Stimulated activated CD4-positive, alpha-beta T cell treated with anti-CD3 and anti-CD28 coated beads, Interleukin-2, amount 100 ng/mL, for 48 hours (primary cell): ENCODE measurements at places on chromosomes 5 and 9.

- DNase-seq, result no peak
These were observed 247.2 kb downstream of the NTRK2 start for GRCh38 chr9:84916769-84917168.

DNA sequence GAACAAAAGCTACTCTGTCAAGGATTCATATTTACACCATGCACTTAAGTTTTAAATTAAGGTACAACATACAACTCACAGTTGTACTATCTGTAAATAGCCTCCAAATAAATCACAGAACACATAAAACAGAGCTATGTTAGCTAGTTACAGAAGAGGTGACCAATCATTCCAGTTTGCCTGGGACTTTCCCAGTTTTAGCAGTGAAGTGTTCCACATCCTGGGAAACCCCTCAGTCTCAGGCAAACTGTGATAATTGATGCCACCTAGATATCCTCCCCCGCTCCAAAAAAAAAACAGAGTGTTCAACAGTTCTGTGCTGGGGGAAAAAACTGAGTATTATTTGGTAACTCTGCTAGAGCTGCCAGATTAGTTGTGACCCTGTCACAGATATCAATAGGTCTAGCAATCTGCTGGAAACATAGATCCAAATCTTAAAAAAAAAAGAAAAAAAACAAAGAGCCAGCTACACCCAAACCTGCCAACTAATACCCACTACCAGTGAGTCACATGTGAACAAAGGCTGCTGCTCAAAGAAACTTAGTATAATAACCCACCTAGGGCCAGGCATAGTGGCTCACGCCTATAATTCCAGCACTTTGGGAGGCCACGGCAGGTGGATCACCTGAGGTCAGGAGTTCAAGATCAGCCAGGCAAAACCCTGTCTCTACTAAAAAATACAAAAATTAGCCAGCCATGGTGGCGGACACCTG is 5.7 kb downstream of the TBCA start:
- no peak for DNase-seq

DNA sequence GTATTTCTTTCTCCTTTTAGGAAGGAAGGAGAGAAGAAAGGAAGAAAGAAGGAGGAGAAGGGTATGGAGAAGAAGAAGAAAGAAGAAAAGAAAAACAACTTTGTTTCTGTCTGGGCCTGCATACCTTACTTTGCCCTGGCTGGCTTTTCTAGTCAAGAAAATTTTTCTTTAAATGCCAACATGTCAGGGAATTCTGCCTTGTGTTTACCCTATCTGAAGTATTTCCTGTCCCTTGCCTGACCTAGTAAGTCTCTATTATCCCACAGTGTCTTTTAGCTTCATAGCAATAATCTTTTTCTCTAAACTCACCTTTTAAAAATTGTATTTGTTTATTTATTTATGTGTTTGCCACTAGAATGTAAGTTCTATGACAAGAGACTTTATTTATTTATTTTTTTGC is 1864.1 kb downstream of the EFNA5 start:
- no peak for DNase-seq

DNA sequence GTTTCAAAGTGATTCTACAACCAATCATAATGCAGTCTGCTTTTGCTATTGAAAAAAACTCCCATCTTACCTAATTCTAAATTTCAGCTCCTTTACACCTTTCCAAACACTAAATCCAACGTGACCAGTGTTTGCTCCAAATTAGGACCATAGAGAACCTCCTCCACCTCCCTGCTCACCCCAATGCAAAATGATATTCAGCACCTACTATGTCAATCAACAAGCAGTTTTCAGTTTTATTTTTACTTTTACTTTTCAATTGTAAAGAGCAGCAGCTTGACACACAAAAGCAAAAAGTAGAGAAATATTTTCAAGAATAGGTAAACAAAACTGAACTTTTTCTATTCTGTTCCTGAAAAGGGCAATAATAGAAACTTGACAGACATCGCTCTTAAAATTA is 3.4 kb downstream of the FAM13B start:
- no peak for DNase-seq

- no peak for DNase-seq
These were observed 76.8 kb upstream of the LMX1B start for GRCh38 chr9:126536841-126537465.

GRCh38 chr5:65760504-65761275 is 38.7 kb downstream of the NLN start:
- no peak for DNase-seq

DNA sequence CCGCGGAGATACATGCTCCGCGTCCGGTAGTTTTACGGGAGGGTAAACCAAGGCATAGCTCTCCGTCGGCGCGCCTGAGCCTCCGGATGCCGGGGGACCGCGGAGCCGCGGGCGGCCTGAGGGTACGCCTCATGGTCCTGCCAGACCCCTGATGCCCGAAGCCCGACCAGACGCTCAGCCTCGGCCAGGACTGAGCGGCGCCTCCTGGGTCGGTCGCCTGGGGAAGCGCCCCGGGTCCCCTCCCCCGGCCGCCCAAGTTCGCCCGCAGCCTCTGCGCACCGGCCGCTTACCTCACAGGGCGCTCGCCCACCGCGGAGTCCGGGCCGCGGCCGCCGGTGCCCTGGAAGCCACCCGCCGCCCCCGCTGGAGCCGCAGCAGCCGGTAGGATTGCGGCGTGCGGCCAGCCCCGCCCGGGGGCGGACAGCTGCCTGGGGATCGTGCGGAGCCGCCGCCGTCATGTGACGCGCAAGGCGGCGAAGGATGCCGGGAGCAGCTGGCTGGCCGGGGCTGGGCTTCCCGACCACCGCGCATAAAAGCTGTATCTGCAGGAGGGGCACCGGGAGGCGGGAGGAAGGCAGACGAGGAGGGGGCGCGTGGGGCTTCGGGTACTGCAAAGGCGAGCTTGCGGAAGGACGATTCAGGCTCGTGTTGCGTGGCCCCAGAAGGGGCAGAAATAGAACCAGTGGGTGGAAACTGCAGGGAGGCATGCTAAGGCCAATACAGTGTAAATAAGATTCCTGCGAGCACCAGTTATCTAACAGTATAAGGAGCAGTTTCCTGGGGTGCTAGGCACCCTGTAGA is at the start of gene FBXO10:
Gene FBXO10, minus strand, starts transcription at position 460 of the 801 bp plus-strand sequence. CDS start 34,612 bp downstream, outside the sequence.
- DNase-seq, result peak; percentile 29

- no peak for DNase-seq
These were observed 29.5 kb downstream of the CAAP1 start for GRCh38 chr9:26863074-26863473.

GRCh38 chr9:133994353-133995011 is 2.4 kb upstream of the VAV2 start:
- DNase-seq, result peak; percentile 79

DNA sequence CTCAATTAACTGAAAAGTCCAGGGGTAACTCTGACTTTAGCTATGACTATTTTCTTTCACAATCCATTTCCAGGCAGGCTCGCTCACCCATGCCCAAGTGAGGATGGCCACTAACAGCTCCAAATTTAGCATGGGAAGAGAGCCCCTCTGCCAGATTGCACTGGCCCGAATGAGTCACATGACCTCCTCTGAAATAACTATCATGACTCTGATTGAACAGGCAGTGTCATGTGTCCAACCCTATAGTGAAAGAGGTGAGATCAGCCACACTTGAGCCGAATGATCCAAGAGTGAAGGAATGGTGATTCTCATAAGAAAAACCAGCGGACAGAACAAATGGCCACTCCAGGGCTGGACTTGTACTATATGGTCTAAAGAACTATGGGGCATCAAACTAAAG is 242.3 kb downstream of the NSG2 start:
- no peak for DNase-seq

DNA sequence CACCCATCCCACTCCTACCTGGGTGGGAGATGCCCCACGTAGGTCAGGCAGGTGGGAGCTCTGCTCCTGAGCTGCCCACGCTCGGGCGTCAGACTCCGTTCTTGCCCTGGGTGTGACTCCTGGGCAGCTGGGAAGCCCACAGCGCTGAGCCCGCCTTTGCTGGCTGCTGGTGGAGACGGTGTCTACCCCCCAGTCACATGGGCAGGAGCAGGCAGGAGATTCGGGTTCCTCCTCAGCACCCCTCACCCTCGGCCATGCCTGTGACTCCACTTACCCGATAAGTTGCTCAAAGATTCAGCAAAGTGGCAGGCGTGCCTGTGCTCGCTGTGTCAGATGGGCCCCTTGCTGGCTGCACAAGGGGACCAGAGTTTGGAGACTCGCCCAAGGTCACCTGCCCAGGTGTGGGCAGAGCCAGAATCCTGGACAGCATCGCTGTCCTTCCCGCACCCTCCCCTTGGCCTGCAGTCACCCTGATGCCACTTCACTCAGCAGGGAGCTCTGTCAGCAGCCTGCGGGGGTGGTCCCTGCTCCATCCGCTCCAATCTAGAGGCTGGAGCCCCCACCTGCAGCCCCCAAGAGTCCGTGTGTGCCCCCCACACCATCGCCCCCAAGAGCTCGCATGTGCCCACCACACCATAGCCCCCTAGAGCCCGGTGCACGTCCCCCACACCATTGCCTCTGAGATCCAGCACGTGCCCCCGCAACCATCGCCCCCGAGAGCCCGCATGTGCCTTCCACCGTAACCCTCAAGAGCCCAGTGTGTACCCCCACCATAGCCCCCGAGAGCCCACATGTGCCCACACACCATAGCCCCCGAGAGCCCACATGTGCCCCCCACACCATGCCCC is 4.2 kb downstream of the LCN1 start:
- DNase-seq, result no peak

GRCh38 chr9:87720173-87720572 is 5.7 kb upstream of the CTSL start:
- no peak for DNase-seq

GRCh38 chr5:32332966-32333365 is 20.2 kb upstream of the MTMR12 start:
- DNase-seq, result no peak

DNA sequence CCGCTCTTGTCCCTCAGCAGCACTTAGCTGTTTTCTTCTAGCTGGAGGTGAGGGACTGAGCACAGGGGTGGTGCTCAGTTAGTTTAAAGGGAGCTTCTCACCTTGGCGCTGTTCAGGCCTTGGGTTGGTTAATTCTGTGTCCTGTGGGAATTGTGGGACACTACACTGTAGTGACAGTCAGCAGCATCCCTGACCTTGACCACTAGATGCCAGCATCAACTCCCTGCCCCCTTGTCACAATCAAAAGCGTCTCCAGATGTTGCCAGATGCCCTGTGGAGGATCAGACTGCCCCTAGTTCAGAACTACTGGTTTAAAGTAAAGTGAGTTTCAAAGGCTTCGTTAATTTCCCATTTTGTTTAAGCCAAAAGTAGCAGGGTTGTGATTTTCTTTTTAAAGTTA is 65.5 kb upstream of the DMRT3 start:
- no peak for DNase-seq

DNA sequence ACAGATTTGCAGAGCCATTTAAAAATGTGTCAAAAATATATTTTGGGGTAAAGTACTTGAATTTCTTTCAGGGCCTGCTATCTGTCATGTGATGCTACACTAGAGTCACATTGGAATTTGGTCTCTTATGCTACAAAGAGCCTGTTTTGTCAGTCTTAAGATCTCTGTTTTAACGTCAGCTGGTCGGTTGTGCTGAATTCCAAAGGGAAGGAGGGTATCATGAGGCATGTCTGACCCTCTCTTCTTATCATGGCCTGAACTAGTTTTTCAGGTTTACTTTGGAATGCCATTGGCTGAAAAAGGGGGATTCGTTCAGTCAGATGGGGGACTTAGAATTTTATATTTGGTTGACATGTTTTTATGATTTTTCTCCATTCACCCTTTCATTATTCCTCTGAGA is 290.6 kb downstream of the CD180 start:
- no peak for DNase-seq

- DNase-seq, result no peak
These were observed 112.9 kb upstream of the ELAVL2 start for GRCh38 chr9:23938908-23939307.

DNA sequence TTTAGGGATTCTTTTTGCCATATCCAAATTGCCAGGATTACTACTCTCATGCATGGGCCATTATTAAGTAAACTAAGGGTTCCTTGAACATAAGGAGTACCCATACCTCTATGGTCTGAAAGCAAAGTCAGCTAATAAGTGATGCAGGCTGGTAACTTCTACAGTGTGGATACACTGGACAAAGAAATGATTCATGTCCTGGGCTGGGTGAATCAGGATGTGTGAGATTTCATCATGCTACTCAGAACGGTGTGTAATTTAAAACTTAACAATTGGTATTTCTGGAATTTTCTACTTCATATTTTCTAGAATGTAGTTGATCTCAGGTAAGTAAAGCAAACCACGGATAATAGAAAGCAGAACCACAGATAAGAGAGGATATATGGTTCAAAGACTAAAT is 428.8 kb downstream of the CHSY3 start:
- DNase-seq, result no peak

DNA sequence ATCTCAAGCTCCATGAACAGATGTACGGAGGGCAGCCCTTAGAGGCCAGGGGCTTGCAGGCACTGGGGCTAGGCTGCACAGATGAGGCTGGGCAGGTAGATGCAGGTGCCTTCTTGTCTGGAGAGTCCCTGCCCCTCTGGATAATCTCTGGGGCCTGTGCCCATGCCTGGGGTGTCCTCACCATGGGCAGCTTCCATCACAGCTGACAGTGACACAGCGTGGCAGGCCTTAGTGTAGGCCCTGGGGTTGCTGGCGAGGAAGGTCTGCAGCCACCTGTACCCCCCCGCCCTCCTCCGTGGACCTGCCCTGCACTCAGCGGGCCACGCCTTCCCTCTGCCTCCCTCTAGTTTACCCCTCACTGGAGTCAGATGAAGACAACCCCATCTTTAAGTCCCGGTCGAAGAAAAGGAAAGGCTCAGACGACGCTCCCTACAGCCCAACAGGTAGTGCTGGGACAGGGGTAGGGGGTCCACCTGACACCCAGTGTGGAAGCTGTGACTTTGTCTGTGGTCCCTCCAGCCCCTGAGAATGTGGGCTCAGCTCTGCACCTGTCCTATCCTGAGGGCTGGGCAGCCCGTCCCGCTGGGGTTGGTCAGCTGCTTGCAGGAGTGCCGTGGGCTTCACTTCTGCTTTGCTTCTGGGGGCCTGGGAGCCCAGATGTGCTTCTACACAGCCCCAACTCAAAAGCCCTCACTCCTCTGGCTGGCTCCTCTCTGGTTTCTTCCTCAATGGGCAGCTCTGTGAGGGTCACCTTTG is 98.4 kb downstream of the PHF2 start:
- DNase-seq, result no peak

DNA sequence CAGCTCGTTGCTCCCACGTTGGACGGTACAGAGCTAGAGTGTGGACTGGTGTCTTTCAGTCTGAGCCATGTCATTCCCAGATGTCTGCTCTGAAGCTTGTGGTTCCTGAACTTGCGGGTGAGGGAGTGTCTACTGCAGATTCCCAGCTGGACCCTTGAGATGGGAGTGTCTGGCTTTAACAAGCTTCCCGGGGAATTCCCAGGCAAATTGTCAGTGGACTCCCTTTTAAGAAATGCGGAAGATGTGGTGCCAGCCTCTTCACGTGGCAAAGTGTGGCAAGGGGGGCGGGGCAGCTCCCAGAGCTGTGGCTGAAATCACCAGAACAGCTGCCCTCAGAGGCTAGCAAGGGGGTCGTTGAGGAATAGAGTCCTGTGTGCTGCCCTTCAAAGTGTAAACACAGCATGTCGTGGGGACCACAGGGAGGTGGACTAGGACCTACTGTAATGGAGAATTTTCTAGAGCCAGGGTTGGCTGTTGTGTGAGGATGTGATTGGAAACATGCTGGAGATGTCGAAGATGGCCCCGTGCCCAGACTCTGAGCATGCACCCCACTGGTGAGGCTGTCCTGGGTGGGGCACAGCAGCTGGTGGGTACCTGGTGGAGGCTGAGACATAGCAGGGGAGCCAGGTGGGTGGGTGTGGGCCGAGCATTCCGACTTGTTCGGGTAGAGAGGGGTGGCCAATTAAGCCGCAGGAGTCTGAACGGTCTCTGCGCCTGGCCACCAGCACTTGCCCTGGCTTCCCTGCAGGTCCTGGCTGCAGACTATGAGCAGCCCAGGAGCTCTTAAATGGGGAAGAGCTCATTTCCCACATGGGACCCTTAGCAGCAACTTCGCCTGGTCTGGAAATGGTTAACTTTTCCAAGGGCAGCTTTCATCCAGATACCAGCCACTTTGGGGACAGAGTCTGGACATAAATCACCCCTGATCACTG is 37.4 kb downstream of the PRRX2 start:
- no peak for DNase-seq
